ENCODE measurements at places on chromosomes 5 and 9.

GRCh38 chr5:154238776-154239481 is 48.4 kb downstream of the GALNT10 start:
- DNase-seq = no peak

- DNase-seq = no peak
Measured at GRCh38 chr5:145243016-145243415, 592.1 kb downstream of the PRELID2 start.

DNA sequence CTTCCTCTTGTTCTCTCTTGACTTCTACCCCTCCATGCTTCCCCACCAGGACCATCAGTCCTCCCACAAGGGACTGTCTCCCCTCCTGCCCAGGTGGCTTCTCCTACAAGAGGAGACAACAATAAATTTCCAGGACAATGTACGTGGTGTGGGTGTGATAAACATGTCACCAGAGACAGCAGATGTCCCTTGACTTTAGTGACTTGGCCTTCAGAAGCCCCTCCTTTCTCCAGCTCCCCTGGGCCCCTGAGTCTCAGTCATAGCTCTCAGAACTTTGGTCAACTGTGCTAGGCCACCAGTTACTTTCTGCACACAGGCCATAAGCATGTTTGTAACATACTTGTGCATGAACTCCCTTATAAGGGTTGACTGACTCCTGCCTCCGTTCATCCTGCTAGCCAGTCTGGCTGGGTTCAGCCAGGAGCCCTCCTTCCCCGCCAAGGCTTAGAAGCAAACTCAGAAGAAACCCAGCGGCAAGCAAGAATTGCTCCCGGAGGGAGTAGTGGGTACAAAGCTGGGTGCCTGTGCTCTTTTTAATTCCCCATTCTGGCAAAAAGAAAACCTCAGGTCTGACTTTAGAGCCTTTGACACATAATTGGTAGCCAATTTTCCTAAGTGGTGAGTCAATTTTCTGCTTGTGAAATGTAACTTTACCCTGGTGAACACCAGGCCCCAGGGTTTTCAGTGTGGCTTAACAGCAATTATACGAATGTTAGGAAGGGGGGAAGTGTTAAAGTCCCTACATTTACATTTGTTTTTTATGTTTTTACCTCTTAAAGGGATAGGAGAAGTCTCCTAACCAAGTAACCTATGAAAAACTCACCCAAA is 49.2 kb downstream of the EBF1 start:
- no peak for DNase-seq

DNA sequence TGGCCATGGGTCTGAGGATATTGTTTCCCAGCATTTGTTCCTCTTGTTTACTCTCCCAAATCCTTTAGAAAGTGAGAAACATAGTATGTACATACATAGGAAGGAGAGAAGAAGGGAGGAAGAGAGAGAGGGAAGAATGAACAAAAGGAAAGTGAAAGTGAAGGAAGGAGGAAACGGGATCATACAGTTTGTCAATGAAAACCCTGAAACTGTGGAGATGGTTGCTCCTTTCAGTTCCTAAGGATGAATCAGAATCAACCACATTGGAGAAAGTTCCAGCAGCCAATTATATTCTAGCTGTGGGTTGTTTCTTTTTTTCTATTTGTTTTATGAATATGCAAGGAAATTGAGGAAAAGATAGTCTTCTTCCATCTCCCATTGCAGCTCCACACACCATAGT is 396.5 kb downstream of the MLLT3 start:
- DNase-seq = no peak

DNA sequence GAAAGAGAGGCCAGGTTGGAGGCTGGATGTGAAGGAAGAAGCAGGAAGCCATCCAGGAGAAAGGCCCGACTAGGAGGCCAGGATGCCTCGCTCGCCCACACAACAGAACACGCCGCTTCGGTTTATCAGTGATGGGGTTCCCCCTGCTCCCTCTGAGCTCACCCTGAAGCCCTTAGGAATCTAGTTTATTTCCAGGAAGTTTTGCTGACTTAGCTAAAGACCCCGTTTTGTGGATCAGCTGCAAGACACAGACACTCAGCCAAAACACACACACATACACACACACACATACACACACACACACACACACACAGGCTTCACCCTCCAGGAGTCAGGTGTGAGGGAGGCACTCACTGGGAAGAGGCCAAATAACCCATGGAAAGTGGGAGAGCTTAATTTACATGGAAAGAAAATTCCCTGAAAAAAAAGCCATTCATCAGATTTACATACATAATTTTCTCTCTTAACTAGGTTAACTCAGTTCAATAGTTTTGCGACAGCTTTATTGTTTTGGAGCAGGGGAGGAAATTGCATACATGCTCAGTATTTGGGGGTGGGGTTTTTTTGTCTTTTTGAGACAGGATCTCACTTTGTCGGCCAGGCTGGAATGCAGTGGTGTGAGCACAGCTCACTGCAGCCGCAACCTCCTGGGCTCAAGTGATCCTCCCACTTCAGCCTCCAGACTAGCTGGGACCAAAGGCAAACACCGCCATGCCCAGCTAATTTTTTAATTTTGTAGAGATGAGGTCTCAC is 92.7 kb upstream of the HAND1 start:
- DNase-seq = no peak

DNA sequence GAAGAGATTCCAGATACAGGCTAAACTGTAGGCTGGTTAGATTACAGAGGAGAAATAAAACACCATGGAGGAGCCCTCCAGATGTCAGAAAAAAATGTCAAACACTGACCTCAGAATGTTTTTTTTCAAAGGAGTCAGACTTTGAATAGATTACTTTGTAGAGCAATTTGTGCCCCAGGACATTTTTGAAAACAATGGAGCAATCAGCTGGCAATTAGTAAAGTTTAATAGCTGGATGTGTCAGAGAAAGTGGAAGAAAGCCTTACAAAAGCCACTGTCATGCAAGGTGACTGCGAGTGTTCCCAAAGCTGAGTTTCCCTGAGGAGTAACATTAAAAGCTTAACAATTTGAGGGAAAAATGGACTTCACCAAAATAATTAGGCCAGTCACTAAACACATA is 417.8 kb upstream of the CTNND2 start:
- DNase-seq = no peak

- no peak for DNase-seq
Measured at GRCh38 chr5:117082977-117083376, 508.4 kb upstream of the SEMA6A start.

DNA sequence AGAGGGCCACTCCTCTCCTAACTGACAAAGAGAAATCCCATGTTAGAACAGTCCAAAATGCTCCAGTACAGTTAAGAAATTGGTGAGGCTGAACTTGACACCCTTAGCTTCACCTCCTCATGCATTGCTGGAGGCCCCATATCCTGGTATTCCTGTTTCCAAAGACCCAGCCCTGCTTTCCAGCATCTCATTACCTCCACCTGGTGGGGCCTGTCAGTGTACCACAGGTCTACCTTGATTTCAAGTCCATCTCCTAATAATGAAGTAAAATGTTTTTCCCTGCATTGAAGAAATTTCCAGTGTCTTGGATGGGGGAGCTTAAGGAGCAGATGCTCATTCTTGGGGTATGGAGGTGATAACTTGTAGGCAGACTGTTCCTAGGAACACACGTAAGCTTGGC is 70.6 kb upstream of the S1PR3 start:
- DNase-seq = no peak

- DNase-seq = no peak
Measured at GRCh38 chr9:2263665-2264064, 248.5 kb downstream of the SMARCA2 start.

GRCh38 chr9:72949918-72950325 is 2.9 kb downstream of the ALDH1A1 start:
- DNase-seq = no peak

- peak; percentile 15 for DNase-seq
Measured at GRCh38 chr9:111896942-111897600, 457 bp downstream of the UGCG start.

DNA sequence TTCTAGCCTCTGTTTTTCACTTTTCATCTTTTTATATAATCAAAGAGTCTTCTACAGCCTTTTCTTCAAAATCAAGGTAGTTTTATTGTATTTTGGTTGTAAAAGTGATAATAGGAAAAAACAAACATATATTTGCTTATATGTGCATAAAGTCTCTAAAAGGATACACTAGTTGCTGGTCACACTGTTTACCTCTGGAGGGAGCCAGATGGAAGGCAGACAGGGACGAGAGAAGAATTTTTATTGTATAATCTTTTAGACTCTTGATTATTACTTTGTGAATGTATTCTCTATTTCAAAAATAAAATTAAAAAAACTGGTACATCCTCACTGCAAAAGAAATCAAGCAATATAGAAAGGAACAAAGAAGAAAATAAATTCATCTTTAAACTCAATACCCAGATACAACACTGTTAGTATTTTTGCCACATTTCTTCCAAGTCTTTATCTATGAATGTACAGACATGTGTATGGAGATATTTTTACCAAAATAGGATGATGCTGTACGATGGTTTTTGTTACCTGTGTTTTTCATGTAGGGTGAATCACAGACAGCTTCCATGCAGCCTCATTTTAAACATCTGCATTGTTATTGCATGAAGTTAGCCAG is 6.1 kb upstream of the RNF183 start:
- DNase-seq = peak; percentile 4

DNA sequence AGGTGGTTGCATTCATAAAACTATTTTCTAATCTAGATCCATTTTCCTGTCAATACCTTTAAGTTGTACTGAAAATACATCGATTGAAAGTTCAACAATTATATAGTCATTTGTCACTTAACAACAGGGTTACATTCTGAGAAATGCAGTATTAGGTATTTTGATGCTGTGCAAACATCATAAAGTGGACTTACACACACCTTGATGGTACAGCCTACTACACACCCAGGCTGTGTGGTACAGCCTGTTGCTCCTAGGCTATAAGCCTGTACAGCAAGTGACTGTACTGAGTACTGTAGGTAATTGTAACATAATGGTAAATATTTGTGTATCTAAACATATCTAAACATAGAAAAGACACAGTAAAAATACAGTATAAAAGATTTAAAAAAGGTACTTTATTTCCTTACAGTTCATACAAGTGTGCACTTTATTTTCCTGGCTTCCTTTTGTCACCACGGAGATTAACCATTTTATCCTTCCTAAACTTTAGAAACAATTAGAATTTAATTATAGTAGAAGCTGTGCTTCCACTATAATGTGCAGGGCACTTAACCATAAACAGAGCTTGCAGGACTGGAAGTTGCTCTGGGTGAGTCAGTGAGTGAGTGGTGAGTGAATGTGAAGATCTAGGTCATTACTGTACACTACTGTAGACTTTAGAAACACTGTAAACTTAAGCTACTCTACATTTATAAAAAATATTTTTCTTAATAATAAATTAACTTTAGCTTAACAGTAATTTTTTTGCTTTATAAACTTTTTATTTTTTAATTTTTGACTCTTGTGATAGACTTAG is 42.9 kb upstream of the MEF2C start:
- no peak for DNase-seq

DNA sequence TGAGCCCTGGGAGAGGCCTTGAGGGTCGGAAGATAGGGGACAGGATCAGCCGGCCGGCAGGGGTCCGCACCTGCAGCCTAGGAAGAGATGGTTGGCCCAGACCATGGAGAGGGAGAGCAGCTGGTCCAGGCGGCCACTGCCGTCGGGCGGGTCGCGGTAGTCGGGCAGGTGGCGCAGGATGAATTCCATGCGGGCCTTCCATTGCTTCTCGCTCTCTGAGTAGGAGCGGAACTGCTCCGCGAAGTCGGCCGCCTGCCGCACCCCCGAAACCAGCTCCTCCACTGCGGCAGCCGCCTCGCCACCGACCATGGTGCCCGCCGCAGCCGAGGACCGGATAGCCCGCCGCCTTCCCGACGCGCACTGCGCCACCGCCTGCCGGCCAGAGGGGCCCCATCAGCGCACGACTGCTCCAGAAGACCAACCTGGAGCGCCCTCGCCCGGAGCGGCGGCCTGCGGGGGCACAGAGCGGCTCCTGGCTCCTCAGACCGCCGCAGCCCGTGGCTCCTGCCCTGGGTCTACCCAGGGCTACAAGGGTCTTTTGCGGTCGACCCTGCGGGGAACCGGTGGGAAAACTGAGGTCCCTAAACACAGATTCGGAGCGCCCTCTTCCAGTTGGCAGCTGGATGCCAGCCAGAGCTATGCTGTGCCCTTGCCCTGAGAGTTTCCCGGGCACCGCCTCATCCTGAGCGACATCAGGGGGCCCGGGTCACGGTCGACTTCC is at the start of gene CDKN2AIPNL:
Gene CDKN2AIPNL (minus strand): TSS at position 336 of the 721 bp plus-strand sequence. CDS start 27 bp downstream, at position 309.
- peak; percentile 90 for DNase-seq

DNA sequence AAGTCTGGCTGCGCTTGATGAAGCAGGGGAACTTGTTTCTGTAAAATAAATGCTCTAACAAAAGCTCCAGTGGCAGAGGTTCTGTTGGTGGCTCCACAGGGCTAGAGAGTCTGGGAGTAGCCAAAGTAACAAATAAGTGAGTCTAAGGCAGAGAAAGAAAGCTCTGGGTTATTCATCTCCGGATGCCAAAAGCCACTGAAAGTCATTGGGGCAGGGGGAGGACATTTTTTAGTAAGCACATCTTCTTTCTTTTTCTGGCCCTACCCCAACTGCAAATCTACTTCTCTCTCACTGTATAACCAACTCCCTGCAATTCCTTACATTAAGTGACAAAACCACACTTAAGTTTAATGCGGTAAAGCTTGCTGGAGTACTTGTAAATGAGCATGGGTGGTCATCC is 141.6 kb downstream of the INSYN2B start:
- no peak for DNase-seq

- no peak for DNase-seq
Measured at GRCh38 chr9:127873223-127873691, 4.2 kb downstream of the AK1 start.

DNA sequence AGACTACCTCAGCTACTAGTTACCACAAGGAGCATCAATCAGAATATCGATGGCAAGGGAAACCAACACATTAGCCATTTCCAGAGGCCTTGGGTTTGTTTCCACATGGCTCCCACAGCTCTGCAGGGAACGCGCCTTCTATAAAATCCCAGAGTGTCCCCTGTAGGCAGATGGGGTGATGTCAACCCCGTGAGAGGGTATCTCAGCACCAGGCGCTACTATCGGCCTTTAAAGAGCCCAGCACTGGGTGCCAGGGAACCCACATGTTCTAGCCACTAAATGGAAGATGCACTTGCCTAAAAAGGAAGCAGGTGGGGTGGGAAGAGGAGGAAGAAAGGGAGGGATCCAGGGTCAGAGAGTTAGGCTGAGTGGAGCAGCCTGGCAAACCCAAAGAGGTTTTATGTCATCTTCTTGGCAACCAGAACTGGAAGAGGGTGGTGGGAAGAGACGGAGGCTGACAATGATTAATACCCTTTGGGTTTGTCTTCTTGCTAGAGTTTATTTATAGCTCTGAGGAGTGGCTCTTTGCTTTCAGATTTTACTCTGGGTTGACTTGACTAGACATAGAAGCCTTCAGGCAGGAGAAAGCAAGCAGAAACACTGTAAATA is 19.9 kb downstream of the MACROH2A1 start:
- no peak for DNase-seq

Data from activated T-cell treated with anti-CD3 and anti-CD28 coated beads for 48 hours (primary cell).